Activated CD8-positive, alpha-beta memory T cell treated with anti-CD3 and anti-CD28 coated beads for 4 hours (primary cell): ENCODE measurements at places on chromosomes 5 and 9.

- DNase-seq = no peak
These were observed 104.2 kb upstream of the HMHB1 start for GRCh38 chr5:143707806-143708205.

GRCh38 chr9:33445389-33446239 is 1.8 kb downstream of the AQP3 start:
- no peak for DNase-seq

DNA sequence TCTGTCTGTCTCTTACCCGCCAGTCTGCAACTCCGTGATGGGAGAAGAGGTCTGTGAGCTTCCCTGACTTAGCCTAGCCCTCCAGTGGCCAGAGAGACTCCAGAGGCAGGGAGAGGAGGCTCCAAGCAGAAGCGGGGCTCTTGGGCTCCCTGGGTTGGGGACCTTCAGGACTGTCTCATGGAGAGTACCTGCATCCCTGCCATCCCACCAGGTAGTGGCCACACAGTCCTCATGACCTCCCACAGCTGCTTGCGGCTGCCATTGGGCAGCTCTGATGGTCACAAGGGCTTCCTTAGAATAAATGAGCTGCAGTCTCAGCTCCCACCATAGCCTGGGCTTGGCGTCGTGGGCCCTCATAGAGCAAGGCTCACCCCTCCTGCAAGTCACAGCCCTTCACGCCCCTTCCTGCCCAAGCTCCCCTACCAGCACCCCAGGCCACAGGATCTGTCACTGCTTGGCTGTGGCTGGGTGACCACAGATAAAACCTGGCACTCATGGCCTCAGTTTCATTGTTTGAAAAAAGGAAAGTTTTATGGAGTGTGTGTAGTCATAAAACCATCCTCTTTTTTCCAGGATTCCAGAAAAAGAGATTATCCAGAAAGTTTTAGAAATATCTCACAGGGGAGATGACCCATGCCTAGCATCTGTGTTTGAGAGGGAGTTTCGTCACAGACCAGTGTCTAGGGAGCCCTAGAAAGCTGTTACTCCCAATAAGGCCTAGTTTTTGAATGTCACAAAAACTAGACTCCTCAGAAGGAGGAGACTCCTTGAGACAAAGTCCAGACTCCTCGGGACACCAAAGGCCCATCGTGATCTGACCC is 48.4 kb downstream of the PPARGC1B start:
- DNase-seq = no peak

DNA sequence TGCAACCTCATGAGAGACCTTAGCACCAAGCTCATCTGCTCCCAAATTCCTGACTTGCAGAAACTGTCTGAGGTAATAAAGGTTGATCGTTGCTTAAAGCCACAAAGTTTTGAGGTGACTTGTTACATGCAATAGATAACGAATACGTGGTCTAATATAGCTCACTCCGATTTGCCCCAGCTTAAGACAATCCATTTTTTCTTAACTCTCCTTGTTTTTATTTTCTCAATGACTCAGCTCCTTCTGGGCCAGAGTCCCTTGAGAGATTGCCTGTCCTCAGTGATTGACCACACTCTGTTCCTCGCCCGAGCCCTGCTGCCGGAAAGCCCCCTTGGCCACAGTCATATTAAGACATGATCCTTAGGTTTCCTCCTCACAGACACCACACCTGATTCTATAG is 63.7 kb upstream of the FANCC start:
- no peak for DNase-seq

DNA sequence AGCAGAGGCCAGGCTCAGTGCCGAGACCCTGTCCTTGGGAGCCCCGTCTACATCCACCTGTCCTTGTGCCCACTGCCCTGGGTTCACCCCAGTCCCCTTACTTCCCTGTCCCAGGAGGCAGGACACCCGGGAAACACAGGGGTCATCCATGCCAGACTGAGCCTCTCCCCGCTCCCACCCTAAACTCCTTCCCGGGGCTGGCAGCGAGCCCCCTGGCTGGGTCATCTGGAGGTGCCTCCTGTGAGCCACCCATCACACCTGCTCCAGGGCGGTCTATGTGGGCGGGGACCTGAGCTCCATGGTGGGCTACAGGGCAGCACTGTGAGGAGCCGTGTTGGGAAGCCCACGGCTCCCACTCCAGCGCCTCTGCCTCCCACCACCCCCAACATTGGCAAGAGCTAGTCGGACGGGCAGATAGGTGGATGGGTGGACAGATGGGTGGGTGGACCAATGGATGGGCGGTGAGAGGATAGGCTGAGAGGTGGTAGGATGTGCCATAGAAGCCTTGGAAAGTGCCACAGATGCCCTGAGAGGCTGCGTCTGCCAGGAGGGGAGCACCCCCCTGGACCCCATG is 42.5 kb upstream of the RXRA start:
- DNase-seq = no peak

DNA sequence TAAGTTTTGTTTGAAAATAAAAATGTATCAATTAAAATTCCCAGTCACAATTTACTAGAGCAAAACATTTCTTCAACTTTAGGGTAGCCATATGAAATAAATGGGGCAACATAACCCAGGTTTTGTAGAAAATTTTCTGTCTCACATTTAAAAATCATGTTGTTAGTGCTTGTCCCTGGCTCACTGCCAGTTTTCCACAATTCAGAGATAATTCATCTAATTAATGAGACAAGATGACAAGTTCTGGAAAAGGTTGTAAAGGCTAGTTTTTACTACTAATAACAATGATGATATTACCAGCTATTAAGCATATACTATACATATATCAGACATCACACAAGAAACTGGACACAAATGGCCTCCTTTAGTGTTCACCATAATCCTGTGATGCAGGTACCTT is 45.9 kb downstream of the MEGF9 start:
- DNase-seq = no peak

- no peak for DNase-seq
These were observed 69.9 kb downstream of the TLE1 start for GRCh38 chr9:81619353-81620001.

DNA sequence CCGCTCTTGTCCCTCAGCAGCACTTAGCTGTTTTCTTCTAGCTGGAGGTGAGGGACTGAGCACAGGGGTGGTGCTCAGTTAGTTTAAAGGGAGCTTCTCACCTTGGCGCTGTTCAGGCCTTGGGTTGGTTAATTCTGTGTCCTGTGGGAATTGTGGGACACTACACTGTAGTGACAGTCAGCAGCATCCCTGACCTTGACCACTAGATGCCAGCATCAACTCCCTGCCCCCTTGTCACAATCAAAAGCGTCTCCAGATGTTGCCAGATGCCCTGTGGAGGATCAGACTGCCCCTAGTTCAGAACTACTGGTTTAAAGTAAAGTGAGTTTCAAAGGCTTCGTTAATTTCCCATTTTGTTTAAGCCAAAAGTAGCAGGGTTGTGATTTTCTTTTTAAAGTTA is 65.5 kb upstream of the DMRT3 start:
- DNase-seq = no peak

DNA sequence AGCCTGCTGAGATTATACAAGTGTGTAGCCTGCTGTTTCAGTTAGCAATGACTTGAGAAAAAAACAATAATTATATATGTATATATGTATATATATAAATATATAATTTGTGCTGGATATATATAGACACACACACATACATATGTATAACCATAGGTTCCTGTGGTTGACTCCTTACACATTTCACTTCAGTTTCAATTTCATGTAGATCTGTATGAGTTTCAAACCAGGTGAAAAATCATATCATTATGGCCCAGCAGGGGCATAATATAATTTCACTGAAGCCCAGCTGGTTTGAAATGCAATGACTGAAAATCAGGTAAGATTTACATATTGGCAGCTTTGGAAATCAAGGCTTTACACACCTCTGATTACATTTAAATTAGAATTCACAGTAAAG is 690.4 kb upstream of the CDH18 start:
- DNase-seq = no peak

- DNase-seq = no peak
These were observed 80.2 kb upstream of the HTR4 start for GRCh38 chr5:148734518-148734917.

DNA sequence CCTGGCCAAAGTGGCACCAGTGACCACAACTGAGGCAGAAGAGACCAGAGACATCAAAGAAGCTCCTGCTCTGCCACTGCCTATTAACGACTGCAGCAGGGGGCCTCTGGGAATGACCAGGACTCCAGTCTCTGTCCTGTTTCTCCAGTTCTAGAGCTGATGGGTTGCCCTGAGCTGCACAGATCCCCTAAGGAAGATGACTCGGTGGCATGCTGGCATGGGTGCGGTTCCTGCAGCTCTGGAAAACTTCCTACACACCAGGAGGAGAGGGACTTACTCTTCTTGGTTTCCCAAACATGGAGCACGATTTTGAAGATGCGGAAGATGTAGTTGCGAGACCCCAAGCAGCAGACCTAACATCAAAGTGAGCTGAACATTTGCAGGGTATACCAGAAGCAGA is 2.7 kb downstream of the SLIT3 start:
- no peak for DNase-seq

DNA sequence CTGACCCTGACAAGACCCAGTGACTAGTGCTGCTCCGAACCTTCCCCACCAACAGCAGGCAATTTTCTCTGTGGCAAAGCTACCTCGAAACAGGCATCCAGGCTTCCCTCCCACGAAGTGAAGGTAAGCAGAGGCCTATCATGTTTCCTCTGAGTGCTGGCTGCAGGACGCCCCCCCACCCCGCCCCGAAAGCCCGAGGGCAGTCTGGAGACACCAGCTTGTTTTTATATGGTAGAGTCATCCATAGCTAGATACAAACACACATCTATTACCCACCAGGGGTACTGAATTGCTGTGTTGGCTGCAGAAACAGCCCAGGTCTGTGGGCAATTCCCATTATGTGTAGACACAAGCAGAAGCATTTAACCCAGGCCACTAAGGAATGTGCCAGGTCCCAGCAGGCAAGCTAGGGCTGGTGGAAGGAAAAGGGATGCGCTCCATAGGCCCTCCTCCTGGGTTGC is 40.4 kb downstream of the LIX1 start:
- DNase-seq = no peak

GRCh38 chr5:122501089-122501435 is 189.0 kb downstream of the SNCAIP start:
- DNase-seq = no peak

DNA sequence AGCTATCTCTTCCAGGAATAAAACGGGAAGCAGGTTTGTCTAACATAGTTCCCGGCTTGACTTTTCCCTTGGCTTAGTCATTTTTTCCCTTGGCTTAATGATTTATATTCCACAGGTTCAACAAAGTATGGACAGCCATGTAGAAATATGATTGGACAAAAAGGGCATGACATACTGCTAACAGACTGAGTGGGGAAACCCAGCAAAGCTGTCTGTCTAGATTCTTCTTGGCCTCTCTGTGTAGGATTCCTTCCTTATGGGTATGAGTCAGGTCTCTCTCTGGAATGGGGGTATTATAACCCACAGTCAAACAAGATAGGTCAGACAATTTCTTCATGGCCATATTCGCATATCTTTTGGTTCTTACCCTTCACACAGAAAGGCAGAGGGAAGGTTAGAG is 5.7 kb upstream of the MTAP start:
- no peak for DNase-seq

GRCh38 chr5:174547814-174548213 is 176.6 kb upstream of the MSX2 start:
- DNase-seq = no peak

- no peak for DNase-seq
These were observed 74.8 kb downstream of the MEF2C start for GRCh38 chr5:88808153-88808552.
